ENCODE measurements at places on chromosomes 2 and 18.

GRCh38 chr2:69985216-69985615 lies 23.8 kb upstream of the ASPRV1 start:
- no peak for DNase-seq

- no peak for DNase-seq
Observed at GRCh38 chr2:202127687-202128331, 54.8 kb downstream of the KIAA2012 start.

GRCh38 chr18:62374410-62374965 lies 49.4 kb downstream of the TNFRSF11A start:
- DNase-seq: no peak

DNA sequence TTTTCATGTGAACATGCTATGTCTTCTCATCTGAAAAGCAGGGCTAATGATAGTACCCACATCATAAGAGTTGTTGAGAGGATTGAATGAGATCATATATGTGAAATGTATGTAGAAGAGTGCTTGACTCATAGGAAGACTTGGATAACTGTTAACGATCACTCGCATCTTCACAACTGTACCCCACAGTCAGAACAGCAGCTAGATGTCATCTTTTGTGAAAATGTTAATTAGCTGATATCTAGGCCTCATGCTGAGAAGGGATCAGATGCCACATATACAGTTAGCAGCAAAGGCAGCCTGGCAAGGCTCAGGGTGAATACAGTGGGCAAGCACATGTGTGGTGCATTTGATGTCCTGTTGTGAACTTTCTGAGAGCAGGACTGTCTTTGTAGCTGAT lies 24.2 kb downstream of the MAP3K20 start:
- DNase-seq: no peak

- no peak for DNase-seq
Observed at GRCh38 chr2:85447222-85447585, 28.7 kb downstream of the SH2D6 start.

GRCh38 chr2:209872675-209873074 lies 101.0 kb downstream of the UNC80 start:
- DNase-seq: peak; percentile 79

- no peak for DNase-seq
Observed at GRCh38 chr18:67670024-67670543, 153.6 kb upstream of the DSEL start.

GRCh38 chr2:155574941-155575340 lies 757.6 kb downstream of the NR4A2 start:
- no peak for DNase-seq

- DNase-seq: no peak
Observed at GRCh38 chr2:106976548-106976947, 90.6 kb upstream of the ST6GAL2 start.

GRCh38 chr2:165149439-165149838 lies 54.4 kb downstream of the SCN3A start:
- DNase-seq: no peak

- DNase-seq: no peak
Observed at GRCh38 chr18:63477200-63477599, 442 bp downstream of the SERPINB5 start.

DNA sequence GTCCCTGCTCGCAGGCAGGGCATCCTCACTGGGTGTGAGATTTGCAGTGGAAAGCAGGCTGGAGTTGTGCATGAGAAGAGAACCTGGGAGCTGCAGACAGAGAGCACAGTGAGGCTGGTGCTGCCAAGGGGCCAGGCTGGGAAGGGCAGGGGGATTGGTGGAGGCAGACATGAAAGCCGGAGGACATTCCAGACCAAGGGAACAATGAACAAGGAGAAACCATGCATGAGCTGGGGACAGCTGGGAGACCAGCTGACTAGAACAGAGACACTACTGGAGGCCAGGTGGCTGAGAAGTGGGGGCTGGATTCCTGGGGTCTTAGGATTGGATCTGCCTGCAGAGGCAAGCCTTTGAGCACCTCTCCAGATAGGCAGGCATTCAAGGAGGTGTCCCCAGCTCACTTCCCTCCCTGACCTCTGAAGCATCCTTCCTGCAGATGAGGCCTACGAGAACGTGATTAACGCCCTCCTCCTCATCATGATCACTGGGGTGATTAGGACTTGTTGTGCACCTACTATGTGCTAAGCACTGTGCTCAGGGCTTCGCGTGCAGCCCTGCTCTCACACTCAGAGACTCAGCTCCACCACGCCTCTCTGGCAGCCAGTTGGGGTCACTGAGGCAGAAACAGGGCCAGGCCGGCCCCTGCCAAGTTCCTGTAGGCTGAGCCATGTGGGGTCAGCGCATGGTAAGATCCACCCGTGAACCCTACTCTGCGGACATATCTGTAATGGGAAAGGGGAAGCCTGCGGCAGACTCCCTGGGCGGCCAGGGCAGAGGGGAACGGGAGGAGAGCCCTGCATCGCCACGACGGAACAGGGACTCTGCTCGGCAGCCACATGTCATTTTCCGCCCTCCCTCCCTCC lies 74.8 kb upstream of the SLC66A3 start:
- no peak for DNase-seq

GRCh38 chr2:150036622-150037021 lies 449.0 kb upstream of the MMADHC start:
- DNase-seq: no peak

DNA sequence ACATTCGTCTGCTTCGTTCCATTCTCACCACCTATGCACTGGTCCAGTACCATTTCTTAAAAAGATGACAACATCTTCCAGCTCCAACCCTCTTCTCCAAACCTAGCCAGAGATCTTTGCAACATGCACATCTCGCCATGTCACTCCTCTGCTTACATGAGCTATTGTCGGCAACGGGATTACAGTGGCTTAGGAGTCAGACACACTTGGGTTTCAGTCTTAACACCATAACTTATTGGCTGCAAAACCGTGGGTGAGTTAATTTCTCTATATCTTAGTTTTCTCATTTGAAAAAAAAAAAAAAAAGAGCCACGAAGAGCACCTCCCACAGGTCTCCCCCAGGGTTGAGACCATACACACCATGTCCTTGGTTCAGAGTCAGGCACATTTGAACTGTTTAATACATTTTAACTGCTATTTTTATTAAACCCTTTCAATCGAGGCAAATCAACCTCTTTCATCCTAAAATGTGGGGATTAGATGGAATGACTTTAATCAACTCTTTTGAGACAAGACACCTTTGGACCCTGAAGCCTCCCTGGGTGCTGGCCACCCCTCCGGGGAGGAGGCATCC lies 889 bp downstream of the ANKRD29 start:
- DNase-seq: no peak

DNA sequence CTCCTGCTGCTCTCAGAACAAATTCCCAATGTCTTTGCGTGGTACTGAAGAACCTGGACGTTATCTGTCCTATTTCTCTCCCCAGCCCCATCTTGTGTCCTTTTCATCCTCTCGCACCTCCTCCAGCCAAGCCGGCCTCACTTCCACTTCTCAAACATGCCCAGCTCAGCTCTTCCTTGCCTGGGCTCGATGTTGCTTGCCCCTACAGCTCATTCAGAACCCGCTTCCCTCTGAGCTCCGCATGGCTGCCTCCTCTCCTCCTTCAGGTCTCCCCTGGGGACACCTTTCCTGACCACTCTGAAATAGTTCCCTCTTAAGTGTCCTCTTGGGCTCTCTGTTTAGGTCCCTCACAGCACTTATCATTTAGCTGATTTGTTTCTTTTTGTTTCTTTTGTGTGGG lies 6.7 kb upstream of the SMARCAL1 start:
- no peak for DNase-seq

DNA sequence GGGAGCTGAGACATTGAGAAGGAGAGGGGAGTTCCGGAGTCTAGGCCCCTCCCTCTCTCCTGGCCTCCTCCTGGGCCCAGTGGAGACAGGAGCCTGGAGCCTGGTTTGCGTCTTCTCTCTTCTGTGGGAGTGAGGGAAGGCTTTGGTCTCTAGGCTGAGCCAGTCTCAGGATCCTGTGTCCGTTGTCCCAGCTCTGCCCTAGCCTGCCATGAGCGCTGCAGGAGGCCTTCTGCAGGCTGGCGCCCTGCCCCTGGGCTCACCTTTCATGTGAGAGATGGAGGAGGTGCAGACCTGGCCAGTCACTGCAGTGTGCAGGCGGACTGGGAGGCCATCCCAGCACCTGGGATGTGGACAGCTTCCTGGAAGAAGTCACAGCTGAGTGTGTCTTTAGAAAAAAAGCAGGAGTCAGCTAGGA lies 8.7 kb downstream of the IMPA2 start:
- DNase-seq: no peak

- DNase-seq: no peak
Observed at GRCh38 chr2:54722641-54723040, 821 bp upstream of the EML6 start.

GRCh38 chr2:18645315-18645714 lies 55.9 kb upstream of the NT5C1B start:
- no peak for DNase-seq

DNA sequence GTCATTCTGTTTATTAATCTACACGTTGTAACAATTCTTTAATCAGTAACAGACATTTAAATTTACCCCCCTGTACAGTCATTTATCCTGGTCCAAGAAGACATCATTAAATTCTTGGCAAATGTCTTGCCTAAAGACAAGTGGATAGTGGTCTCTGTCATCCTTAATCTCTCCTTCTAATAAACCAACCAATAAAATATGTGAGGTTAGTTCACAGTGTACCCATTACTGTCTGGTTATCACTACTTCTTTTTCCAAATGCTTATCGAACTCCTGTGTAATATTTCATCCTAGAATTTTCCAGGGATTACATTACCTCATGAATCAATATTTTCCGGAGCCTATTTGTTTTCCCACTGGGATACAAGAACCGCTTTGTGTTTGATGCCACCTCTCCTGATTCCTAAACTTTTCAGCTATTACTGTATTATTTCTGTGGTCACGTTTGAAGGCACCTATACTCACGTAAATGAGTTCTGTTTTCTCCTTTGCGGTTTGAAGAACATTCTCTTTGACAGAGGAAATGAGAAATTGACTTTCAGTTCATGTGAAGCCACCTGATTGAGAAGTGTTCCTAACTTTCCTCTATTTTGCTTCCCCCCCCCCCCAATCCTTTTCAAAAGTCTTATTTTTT lies 131.5 kb downstream of the RTN4 start:
- DNase-seq: no peak

GRCh38 chr18:63119647-63120046 lies 199.9 kb downstream of the BCL2 start:
- DNase-seq: no peak

GRCh38 chr2:190859347-190860297 lies 21.0 kb upstream of the GLS start:
- no peak for DNase-seq

- no peak for DNase-seq
Observed at GRCh38 chr2:207635468-207636200, 10.4 kb upstream of the METTL21A start.

- DNase-seq: no peak
Observed at GRCh38 chr2:23385748-23386338, 864 bp downstream of the KLHL29 start.

GRCh38 chr2:191386938-191387536 lies 141.8 kb downstream of the MYO1B start:
- DNase-seq: no peak

DNA sequence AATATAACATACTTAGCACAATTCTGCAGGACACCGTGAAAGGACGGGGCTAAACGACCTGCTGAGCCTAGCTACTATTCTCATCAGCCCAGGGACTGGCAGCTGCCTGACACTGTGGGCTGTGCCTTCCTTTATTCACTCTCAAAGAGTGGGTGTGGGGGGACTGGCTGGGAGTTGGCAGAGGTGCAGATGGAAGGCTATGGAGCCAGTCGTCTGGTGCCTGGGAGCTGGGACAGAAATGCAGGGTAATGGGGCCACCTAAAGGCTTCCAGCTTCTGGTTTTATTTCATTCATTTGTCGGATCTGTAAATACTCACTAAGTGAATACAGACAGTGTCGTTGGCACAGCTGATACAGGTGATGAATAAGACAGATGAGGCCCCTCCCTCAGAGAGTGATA lies 56.0 kb upstream of the NFU1 start:
- peak; percentile 81 for DNase-seq

- DNase-seq: no peak
Observed at GRCh38 chr18:1353025-1353424, 448.4 kb downstream of the ADCYAP1 start.

GRCh38 chr2:230512955-230513748 lies 97.2 kb downstream of the SP100 start:
- no peak for DNase-seq

DNA sequence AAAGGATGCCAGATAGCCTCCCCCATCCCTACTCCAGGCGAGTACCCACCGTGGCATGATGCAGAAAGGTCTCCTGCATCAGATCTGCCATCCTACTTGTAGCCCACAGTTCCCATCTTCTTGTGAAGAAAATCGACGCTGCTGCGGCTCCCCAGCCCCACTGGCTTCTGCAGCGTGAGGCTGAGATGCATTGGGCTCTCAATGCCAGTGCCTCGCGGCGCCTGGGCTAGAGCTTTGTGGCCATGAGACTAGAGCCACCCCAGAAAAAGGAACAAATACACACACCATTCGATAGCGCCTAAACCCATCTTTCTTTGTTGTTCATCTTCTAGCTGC lies 2.8 kb downstream of the NOL4 start:
- no peak for DNase-seq

Measured in spinal cord (tissue), 10 donors.